ENCODE measurements at places on chromosomes 12 and 14. TPM values are rescaled to one million over a fixed set of nuclear protein-coding genes. Genes with fewer than 3 reads are reported as not detected.
A peak's percentile ranks its signal among the peaks of the same experiment; 100 is the strongest.

The DPF3 gene
- 3.6 TPM for polyA plus RNA-seq

DNA sequence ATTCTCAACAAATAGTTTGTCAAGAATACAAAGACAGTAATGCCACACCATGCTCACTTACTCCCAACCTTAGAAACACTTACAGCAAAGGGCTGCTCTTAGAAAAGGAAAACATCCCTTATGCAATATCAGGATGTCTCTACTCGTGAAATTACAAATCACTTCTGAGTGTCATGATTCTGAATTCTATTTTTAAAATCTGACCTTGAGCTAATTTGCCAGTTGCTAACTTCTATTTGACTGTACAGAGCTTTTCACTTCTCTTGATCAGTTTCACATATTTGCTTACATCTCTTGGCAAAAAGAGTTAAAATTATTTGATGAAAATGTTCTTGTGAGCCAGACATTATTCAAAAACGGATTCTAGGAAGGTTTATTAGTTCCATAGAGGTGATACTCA, 136.7 kb upstream of the SLC35F4 start:
- DNase-seq = no peak

The WNT1 gene
- polyA plus RNA-seq = not detected

DNA sequence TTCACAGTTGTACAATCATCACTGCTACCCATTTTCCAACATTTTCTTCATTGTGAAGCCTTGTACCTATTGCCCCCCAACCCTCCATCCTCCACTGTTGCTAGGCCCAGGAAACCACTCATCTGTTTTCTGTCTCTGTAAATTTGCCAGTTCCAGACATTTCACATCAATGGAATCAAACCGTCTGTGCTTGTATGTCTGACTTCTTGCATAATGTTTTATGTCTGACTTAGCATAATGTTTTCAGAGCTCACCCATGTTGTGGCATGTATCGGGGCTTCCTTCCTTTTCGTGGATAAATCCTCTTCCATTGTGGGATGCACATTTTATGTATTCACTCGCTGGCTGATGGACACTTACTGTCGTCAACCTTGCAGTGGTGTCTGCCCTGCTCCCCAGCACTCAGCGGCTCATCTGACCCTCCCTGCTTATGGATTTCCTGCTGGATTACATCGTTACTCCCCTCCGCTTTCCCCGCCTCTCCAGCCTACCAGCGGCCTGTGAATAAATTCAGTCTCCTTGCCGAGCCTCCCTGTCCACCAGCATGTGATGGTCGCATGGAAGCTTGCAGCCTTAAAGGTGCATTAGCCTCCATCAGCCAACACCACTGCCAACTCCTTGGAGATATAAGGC, 727.6 kb upstream of the TMEM132C start:
- DNase-seq = no peak

DNA sequence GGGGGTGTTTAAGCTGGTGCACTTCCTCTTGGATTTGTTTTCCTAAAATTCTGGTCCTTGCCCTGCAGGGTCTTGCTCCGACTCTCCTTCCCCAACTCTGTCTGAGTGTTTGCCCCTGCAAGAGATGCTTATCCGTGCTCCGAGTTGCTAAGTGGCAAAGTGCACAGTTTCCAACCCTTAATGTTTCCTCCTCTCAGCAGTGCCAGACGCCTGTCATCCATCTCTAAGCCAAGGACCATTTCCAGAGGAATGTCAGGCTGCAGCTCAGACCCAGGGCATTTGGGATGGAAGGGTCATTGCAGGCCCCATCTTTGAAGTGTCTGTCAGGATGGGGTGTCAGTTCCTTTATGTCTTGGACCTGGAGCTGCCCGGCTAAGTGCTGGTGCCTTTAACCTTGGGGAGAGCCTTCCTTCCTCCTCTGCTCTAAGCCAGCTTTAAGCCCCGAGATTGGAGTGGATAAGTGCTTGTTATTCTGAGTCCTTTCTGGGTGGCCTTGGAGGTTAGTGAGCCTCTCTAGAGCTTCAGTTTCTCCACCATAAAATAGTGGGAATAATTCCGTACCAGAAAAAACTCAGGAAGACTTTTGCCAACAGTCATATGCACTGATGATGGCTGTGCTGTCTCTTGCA, 15.0 kb downstream of the WNT5B start:
- no peak for DNase-seq

DNA sequence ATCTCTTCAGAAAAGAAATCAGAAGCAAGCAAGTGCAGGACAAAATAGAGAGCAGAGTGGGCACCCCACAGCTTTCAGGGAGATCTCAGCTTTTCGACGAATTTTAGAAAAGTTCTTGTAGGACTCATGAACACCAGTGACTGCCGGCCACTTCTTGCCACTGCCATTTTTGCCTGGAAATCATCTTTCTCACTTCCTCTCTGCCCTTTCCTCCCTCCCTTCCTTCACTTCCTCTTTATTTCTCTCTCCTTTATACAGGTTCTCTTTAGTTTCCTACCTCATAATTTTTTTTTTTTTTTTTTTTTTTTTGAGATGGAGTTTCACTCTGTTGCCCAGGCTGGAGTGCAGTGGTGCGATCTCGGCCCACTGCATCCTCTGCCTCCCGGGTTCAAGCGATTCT, 185.6 kb downstream of the APAF1 start:
- no peak for DNase-seq

GRCh38 chr12:114662512-114663177, 21.3 kb downstream of the TBX3 start:
- peak; percentile 91 for DNase-seq

The NRXN3 gene
- 7.0 TPM for polyA plus RNA-seq

- no peak for DNase-seq
Measured at GRCh38 chr12:15726027-15726877, 62.9 kb downstream of the EPS8 start.

The ADGRD1 gene
- 40.1 TPM for polyA plus RNA-seq

DNA sequence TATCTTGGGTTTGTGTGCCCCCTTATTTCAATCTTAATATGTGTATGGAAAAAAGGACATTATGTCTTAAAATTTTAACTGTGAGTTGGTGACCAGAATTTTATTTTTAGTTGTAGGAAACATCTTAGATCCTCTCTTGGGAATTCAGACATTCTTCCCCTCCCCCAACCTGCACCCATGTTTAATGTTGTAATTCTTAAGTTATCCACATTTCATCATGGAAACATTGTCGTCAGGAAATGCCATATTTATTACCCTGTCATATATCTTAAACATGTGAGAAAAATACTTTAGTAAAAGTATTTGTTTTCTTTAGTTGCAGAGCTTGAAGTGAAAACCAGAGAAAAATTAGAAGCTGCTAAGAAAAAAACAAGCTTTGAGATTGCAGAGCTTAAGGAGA, 30.3 kb downstream of the YEATS4 start:
- DNase-seq = peak; percentile 22

The AKAP3 gene
- polyA plus RNA-seq = 0.98 TPM

The SOAT2 gene
- polyA plus RNA-seq = 0.34 TPM

The PTGR2 gene
- 3.0 TPM for polyA plus RNA-seq

GRCh38 chr12:48972213-48972951, 847 bp upstream of the WNT10B start:
- no peak for DNase-seq

DNA sequence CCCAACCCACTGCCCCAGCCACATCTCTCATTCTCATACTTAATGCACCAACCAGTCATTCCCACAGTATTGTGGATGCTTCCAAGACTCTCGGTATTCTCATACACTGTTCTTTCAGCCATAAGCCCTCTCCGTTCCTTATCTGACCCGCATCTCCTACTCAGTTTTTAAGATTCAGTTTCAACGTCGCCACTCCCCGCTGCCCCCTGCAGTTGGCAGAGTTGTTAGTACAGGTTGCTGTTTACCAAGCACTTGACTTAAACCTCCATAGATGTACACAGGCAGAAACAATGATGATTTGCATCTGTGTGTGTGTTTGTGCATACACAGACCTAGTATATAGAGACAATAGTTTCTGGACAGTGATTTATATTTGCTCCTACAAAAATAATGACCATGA, 40.2 kb downstream of the PAH start:
- DNase-seq = no peak

The CDH24 gene
- 9.0 TPM for polyA plus RNA-seq

GRCh38 chr14:94342334-94342934, 19.3 kb upstream of the SERPINA6 start:
- peak; percentile 95 for DNase-seq

DNA sequence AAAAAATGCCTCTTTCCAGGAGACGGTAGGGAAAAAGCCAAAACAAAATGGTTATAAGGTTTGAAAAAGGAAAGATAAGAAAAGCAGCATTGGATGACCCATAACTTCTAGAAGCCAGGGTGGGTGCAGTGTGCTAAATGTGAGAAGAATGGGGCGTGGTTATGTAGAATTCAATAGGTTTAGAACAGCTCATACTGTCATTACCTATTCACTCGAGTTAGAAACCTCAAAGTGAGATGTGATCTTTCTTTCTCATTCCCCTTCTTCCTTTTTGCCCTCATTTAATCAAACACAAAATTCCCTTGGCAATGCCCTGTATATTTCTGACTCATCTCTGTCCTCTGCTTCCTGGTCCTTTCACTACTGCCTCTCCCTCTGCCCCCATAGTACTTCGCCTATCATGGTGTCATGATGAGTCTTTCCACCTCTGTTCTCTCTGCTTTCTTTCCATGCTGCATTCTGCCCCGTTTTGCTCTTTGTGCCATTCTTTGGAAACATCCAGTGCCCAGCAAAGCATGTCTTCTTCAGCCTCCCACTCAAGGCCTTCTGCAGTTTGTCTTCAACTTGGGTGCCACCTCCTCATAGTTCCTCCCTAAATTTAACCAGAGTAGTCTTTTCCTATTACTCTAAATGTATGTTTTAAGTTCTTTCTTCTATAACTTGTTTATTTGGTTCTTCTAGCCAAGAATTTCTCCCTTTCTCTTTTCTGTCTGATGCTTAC, 496.3 kb downstream of the NRXN3 start:
- no peak for DNase-seq

GRCh38 chr12:117009759-117010158, 89.5 kb downstream of the TESC start:
- DNase-seq = no peak

DNA sequence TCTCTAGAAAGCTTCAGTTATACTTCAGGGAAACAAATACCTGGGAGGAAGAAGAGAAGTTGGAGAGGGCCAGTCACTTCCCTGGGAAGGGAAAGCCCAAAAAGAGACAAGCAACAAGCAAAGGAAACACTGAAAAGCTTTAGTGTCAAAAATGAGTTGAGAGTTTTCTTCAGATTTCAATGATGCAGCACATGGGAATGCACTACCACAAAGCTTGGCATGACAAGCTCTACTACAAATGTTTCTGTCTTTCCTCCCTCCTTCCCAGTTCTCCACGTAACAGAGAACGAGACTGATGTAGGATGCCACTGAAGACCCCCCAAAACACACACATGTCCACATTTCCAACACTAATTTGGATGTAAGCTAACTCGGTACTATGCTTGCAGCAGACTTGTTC, 26.8 kb upstream of the ADAMTS20 start:
- no peak for DNase-seq

DNA sequence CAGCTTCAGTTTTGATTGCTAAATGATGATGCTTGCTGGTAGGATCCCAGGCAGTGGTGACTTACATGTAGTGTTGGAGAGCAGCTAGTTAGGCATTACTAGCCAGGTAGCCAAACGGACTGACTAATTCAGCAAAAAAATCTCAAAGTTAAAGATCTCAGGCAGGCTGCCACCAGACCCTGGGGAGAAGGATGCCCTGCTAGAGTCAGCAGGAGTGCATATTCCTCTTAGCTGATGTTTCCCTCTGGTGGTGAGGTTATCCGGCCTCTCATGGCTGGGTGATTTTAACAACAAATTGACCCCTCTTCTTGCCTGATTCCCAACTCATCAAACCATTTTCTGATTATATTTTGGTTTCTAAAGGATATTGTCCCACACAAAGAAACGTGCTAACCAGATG, 2.8 kb downstream of the EFS start:
- no peak for DNase-seq

GRCh38 chr12:29350080-29350479, 30.9 kb downstream of the ERGIC2 start:
- peak; percentile 31 for DNase-seq

DNA sequence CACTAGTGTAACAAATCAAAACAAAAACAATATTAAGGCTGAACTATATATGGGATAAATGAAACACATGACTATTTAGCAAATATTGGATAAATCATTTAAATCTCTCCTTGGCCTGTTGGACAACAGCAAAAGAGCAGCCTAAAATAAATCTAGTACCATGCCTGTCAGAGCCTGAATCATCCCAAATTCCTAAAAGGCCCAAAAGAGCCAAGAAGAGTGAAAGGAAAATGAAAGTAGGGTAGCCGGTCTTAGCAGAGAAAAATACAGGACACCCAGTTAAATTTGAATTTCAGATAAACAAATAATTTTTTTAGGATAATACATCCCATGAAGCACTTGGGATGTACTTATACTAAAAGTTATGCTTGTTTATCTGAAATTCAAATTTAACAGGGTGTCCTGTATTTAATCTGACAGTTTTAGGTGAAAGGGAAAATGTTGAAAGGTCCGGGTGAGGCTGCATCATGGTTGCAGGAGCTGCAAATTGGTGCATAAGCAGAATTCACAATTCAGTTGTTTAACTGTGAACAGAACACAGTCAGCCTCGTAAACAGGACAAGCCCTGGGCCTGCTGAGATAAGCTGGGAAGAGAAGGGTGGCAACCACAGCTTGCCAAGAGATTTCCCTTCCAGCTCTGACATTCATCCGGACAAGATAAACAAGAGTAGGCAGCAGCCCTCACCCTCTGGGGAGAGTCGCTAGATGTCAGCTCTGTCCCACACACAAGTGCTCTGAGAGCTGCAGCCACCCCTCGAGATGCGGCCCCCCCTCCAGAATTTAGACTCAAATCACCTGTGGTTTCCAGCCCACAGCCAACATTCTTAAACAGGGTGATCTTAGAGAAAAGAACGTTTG, 30.3 kb downstream of the DMAC2L start:
- peak; percentile 58 for DNase-seq

- DNase-seq = peak; percentile 55
Measured at GRCh38 chr14:67186789-67187584, 2.3 kb upstream of the GARIN2 start.

- no peak for DNase-seq
Measured at GRCh38 chr12:8687846-8688601, 9.8 kb upstream of the RIMKLB start.

The DIP2B gene
- 15.8 TPM for polyA plus RNA-seq

GRCh38 chr14:33704481-33704880, 246.4 kb downstream of the EGLN3 start:
- DNase-seq = no peak

The OVCH1 gene
- 0.06 TPM for polyA plus RNA-seq

All from BJ (cell line).